ENCODE measurements at places on chromosomes 16 and 17.

DNA sequence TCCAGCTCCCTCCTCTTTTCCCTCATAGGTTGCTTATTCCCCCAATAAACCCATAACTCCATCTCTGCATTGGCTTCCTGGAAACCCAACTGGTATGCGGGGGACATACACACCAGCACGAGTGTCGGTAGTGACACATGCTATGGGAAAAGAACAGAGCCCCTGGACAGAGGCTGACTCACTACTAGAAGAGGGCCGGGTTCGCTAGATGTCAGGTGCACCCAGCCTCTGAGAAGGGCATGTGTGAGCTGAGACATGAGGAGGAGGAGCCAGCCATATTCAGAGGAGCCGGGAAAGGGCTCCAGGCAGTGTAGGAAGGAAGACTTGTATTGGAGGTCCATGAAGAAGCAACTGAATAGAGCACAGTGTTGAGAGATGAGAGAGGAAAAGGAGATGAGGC is 241.1 kb downstream of the SOX9 start:
- no peak for DNase-seq

DNA sequence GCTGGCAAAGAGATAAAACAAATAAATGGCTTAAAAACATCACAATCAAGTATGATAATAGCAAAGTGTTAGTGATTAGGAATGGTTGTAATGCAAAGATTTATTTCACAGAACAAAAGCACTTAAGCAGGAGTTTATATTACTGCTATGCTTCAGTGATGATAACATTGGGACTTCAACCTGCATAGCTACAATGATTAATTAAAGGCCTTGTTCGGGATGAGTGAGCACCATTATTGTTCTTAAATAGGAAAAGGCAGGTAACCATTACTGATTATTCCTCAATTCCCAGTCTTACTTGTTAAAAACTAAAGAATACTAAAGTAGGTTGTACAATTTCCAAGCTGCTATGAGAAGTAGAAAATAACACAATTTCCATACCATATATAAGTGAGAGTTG is 1247.5 kb upstream of the CDH8 start:
- no peak for DNase-seq

- no peak for DNase-seq
Measured at GRCh38 chr16:79664407-79664806, 63.9 kb upstream of the MAF start.

GRCh38 chr17:41689497-41690299 is 1.0 kb downstream of the EIF1 start:
- DNase-seq = no peak

DNA sequence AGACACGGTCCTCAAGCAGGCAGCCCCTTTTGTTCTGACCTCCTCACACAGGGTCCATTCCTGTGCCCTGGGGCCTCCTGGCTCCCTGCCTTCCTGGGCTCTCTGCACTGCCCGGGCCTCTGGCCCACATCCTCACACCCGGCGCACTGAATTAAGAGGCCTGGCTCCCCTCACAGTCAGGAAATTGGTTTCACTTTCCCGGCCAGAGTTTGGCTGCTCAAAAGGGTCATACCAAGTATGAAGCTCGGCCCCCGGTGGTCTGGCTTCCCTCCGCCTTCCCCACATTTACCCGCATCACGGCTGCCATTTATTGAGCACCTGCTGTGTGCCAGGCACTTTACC is 220.0 kb downstream of the NTN1 start:
- peak; percentile 72 for DNase-seq

- no peak for DNase-seq
Measured at GRCh38 chr17:1533661-1534325, 17.4 kb upstream of the INPP5K start.

DNA sequence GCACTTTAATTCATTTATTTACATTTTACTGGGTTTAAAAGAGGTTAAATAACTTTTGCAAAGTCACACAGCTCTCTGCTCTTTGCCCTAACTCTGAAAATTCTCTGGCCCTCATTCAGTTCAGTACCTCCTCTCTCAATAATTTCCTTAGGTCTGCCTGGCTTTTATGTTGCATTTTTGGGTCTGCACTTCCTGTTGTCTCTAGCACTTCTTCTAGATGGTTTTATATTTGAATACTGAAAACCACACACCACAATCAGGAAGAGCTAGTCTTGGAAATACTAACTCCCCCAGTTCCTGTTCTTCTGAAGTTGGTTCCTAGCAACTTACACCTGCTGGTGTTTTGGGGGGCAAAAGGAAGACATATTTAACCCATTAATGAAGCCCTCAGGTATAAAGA is 577.9 kb downstream of the HS3ST4 start:
- DNase-seq = no peak
